ENCODE measurements at places on chromosomes 12 and 14.

DNA sequence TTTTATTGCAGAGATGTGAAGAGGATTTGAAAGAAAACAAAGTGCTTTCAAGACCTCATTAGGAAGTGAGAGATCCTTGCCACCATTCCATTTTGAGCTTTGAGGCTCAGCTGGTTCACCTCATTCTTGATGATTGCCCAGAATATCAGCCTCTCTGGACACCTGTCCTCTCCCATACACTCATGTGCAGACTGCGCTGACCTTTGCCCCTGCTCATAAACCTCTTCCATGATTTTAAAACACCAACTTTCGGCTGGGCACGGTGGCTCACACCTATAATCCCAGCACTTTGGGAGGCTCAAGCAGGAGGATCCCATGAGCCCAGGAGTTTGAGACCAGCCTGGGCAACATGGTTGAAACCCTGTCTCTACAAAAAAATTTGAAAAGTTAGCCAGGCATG is 8.9 kb downstream of the COX14 start:
- no peak for DNase-seq

GRCh38 chr12:105468464-105468863 is 138.0 kb downstream of the C12orf75 start:
- DNase-seq, result no peak

GRCh38 chr12:24898606-24899005 is 50.3 kb downstream of the BCAT1 start:
- no peak for DNase-seq

- DNase-seq, result no peak
These were observed 1102.8 kb upstream of the SEL1L start for GRCh38 chr14:82636426-82636825.

- no peak for DNase-seq
These were observed 40.7 kb downstream of the CORO1C start for GRCh38 chr12:108690542-108691174.

DNA sequence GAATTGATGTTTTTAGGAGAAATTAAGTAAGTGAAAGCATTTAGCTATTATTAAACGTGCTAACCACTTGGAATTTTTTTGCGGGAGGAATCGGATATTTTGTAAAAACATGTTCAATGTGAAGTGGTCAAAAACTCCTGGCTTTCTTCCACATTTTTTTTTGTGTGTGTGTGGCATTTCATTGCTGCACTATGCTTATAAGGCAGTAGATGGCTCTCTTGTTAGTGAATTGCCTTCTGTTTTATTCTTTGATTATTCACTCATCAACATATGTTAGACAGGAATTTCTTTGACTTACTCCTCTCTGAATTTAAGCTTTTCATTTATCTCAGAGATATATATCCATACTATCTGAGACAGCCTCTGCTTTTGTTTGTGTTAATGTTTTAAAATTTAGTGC is 71.3 kb downstream of the DERA start:
- no peak for DNase-seq

GRCh38 chr14:32319368-32320049 is 9.6 kb upstream of the AKAP6 start:
- DNase-seq, result no peak

GRCh38 chr12:63090716-63091115 is 60.3 kb downstream of the AVPR1A start:
- no peak for DNase-seq

DNA sequence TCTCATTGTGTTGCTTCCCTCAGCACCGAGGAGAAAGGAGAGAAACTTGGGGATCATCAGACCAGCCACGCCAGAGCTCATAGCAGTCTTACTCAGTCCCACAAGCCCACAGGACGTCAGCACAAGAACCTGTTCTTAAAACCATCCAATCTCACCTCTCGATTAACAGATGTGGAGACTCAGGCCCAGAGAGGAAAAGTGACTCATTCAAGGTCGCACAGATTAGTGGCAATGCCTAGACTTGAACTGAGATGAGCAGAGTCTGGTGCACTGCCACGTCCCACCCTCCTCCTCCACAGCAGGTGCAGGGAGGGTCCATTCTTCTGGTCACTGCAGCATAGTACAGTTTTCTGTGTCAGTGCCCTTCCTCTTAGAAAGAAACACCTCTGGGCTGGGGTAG is 154.9 kb upstream of the PZP start:
- DNase-seq, result no peak

DNA sequence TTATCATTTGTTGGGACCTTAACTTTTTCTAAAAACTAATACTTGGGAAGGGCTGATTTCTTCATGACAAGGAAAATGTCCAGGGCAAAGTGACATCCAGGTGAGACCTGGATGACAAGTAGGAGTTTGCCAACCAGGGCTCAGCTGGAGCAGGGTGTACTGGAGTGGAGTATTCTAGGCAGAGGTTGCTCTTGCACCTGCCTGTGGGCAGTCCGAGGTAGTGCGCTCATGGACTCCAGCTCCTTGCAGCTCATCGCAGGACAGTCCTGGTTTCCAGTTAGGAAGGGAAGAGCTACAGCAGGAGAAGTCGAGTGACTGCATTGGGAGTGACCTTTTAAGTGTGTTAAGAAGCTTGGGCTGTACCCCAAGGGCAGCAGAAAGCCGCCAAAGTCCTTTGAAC is 175.9 kb downstream of the PELI2 start:
- no peak for DNase-seq

GRCh38 chr12:53213348-53213747 is 6.3 kb upstream of the ITGB7 start:
- DNase-seq, result peak; percentile 58

DNA sequence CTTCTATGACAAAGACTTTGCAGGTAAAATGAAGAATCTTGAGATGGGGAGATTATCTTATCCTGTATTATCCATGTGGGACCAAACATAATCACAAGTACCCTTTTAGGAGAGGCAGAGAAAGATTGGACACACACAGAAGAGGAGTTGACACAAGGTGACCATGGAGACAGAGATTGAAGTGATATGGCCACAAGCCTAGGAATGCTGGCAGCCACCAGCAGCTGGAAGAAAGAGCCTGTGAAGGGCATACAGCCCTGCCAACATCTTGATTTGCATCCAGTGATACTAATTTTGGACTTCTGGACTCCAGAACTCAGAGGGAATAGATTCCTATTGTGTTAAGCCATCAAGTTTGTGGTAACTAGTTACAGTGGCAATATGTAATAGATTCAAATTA is 78.1 kb downstream of the RPS29 start:
- no peak for DNase-seq

DNA sequence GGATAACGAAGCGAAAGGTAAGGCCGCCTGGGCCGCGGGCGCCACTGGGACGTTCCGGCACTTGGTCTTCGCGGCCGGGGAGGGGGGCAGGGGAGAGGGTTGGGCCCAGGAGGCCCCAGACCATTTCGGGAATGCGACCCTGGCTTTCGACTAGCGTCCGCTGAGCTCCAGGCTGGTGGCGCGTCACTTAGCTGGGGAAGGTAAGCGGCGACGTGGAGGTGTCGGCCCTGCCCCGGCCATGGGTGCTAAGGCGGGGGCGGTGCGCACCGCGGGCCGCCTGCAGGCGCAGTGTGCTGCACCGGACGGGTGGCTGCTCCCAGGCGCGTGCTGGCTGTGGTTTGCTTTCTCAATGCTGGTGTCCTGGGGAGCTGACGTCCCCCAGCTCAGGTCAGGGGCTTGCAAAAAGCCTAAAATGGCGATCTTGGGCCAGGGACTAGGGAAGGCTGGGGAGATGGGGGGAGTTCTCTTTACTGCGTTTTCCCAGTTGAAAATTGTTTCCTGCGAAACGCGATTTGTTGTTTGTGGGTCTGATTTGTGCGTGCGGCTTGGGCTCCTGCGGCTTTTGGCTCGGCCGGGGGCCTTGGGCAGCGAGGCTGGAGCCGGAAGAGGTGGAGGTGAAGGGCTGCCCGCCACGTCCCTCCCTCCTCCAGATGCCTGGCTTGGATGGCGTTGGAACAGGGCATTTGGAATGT is 1.2 kb downstream of the HOXC10 start:
- no peak for DNase-seq

DNA sequence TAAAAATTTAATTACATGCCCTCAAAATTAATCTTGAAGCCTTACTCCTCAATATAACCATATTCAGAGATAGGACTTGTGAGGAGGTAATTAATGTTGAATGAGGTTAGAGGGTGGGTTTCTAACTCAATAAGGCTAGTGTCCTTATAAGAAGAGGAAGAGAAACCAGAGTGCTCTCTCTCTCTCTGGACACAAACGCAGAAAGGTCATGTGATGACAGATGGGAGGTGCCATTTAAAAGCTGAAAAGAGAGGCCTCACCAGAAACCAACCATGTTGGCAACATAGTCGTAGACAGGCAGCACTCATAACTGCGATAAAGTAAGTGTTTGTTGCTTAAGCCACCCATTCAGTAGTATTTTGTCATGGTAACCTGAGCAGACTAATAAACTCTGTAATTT is 378.5 kb upstream of the LMO3 start:
- no peak for DNase-seq

GRCh38 chr12:120367924-120368788 is 808 bp downstream of the MSI1 start:
- no peak for DNase-seq

DNA sequence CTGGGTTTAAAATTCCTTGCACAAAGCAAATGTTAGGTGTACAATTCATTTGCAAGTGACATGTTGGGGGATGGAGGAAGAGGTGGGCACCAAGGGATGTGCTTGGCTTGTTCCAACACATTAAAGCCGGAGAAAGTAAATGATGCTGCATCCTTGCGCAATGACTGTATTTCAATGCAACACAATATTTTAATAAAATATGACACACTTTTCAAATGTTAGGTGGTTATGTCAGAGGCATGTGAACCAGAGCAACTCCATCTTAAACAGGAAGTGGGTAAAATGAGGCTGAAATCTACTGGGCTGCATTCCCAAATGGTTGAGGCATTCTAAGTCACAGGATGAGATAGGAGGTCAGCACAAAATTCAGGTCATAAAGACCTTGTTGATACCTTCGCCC is 53.6 kb upstream of the ARHGAP5 start:
- no peak for DNase-seq

- no peak for DNase-seq
These were observed 157.3 kb upstream of the DDHD1 start for GRCh38 chr14:53310412-53310811.

GRCh38 chr12:1883513-1883912 is 34.9 kb downstream of the CACNA2D4 start:
- DNase-seq, result no peak

DNA sequence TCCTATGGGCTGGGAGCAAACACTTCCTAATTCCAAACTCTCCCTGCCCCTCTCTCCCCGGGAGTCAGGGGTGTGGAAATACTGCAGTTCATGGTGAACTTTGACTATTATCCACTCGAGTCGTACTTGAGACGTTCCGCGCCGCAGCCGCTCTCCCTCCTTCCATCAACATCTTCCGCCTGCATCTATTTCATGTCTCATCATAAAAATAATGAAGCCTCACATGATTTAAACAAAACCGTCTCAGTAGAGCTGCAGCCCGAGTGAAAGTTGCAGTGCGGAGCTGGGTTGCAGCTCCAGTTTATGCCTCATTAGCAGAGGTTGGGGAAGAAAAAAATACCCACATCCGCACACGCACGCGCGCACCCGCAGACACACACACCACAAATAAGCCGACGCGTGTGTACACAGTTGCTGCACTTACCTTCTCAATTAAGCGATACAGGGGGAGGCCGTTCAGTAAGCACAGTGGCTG is 283 bp downstream of the LMO3 start:
- no peak for DNase-seq

GRCh38 chr12:122610911-122611310 is 83.9 kb downstream of the KNTC1 start:
- no peak for DNase-seq

DNA sequence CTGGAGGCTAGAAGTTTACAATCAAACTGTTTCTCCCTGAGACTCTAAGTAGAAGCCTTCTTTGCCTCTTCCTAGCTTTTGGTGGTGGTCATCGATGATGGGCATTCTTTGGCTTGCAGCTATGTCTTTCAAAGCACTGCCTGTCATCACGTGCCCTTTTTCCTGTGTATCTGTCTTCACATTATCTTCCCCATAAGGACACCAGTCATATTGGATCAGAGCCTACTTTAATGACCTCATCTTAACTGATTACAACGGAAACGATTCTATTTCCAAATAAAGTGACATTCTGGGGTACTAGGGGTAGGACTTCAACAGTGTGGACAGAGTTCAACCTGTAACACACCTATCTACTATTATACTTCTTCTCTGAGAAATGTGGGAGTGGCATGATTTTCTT is 31.1 kb upstream of the IFNG-AS1 start:
- no peak for DNase-seq

DNA sequence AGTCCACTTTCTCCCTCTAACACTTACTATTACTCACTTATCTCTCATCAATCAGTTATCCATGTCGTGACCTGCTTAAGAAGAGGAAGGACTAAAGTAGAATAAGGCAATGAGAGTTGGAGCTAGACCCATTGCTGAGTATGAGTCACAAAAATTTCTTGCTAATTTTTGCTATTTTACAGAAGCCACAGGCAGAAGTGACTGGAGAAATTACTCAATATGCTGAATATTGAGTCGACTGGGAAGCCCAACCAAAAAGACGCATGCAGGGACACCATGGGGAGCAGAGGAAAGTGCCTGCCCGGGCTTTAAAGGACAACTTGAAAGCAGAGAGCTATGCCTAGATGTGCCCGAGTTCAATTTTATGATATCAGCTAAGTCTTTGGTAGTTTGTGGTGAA is 115.4 kb upstream of the FOXG1 start:
- DNase-seq, result no peak

GRCh38 chr12:96495155-96495554 is 5.8 kb downstream of the CFAP54 start:
- no peak for DNase-seq

GRCh38 chr12:1212526-1212925 is 221.5 kb downstream of the ERC1 start:
- no peak for DNase-seq

Measured in GM18507 (cell line).